ENCODE measurements at places on chromosomes 16 and 17. TPM values are rescaled to one million over a fixed set of nuclear protein-coding genes. Genes with fewer than 3 reads are reported as not detected.

- DNase-seq = no peak
Observed at GRCh38 chr17:68399638-68400403, 57.5 kb downstream of the WIPI1 start.

- DNase-seq = no peak
Observed at GRCh38 chr17:1949754-1950153, 75.4 kb downstream of the RTN4RL1 start.

- no peak for DNase-seq
Observed at GRCh38 chr17:18241229-18241871, 15.9 kb downstream of the LLGL1 start.

DNA sequence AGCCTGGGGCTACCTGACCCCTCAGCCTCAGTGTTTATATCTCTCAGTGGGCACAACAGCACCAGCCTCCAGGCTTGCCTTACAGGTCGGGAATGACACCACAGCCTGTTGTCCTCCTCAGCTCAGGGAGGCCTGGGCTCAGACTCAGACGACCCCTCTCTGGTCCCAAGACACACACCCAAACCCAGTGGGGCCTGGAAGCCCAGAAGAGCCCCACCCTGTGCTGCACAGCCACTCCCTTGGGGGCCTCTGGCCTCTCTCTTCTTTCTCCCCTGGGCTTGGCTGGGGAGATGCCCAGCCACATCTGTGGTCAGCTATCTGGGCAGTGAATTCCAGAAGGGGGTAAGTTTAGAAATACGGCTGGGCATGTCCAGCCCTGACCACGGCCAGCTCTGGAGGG lies 2.4 kb downstream of the NATD1 start:
- DNase-seq = no peak

GRCh38 chr16:74480150-74481029 lies 59.1 kb upstream of the CLEC18B start:
- DNase-seq = peak; percentile 51

DNA sequence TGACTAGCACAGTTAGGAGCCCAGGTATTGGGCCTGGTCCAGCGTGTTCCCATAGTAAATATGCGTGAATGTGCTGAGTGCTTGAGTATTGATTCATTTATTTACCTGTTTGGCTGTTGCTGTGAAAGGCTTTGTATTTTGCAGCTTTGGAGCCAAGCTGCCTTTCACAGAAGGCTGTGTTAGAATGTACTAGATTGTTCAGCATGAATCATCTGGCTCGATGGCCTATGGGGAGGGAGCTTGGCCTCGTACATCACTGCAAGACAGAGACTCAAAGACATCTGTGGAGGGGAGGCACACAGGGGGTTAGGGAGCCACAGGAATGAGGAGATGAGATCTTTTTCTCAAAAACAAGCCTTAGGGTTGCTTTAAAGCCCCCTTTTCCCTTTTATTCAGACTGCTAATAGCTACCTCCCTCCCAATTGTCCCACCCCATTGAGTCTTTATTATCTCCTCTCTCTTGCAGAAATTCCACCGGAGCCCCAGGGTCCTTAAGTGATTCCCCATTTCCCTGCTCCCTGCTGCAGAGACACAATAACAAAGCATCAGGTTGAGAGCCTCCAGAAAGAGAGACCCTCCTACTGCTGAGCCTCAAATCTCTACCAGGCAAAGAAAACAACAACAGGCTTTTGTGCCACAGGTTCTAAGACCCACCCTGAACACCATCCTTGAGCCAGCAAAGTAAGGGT lies 307.2 kb downstream of the ABCC12 start:
- no peak for DNase-seq

GRCh38 chr17:29390851-29391631 lies 878 bp downstream of the TAOK1 start:
- DNase-seq = no peak

DNA sequence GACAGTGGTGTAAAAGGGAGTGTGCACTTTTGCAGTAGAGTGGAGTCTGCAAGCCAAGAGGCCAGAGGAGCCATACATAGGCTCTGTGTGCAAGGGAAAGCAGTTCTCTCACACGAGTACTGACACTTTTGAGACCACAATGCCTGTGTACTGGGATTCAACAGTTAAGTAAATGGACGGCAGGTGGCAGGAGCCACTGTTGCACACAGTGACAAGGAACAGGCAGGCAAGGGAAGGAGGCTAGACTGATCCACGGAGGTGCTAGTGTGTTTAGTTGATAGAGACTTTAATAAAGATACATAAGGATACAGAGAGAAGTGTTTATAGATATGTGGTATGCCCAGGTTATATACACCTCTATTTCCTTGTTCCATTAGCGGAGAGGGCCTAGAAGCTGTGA lies 67.0 kb downstream of the MPRIP start:
- no peak for DNase-seq

DNA sequence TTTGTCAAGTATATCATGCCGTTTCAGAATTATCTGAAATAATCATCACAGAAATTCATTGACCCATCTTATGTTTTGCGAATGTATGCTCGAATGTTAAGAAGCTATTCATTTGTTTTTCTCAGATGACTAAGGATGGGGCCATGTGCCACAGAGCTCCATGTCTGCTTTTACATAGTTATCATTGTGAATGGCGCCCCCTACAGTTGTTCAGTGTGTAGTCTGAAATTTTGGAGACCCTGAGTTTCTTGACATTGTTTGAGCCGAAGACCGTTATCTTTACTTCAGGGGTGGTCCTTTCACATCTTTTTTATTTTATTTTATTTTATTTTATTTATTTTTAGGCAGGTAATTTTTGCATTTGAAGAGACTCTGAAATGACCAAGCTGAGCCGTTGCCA lies 972.0 kb upstream of the RBFOX1 start:
- no peak for DNase-seq

- DNase-seq = peak; percentile 27
Observed at GRCh38 chr17:63345611-63346010, 100.5 kb downstream of the CYB561 start.

Gene SMIM36
- polyA plus RNA-seq = not detected

Gene IL21R
- polyA plus RNA-seq = 0.58 TPM

Gene TMC7
- 0.40 TPM for polyA plus RNA-seq

DNA sequence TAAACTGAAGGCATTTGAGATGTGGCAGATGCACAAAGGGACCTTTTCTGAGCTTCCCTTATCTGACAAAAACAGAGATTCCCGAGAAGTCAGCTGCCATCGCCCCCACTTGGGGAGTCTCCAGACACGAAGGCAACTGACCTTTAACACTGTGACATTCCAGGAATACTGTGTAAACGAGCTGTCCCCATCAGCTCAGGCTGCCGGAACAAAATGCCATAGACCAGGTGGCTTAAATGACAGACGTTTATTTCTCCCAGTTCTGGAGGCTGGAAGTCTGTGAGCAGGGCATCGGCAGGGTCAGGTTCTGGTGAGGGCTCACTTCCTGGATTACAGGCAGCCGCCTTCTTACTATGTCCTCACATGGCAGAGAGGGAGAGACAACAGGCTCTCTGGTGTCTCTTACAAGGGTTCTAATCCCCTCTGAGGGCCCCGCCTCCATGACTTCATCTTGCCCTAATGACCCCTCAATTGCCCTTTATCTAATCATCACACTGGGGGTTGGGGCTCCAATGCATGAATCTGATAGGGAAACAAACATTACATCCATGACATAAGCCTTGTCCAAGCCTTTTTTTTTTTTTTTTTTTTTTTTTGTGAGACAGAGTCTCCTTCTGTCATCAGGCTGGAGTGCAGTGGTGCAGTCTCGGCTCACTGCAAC lies 178.5 kb upstream of the RPL38 start:
- no peak for DNase-seq

GRCh38 chr17:80621335-80621996 lies 76.8 kb downstream of the RPTOR start:
- DNase-seq = no peak

- no peak for DNase-seq
Observed at GRCh38 chr17:14514973-14515372, 214.1 kb downstream of the HS3ST3B1 start.

Gene MYO15A
- 1.0 TPM for polyA plus RNA-seq

Gene PSME3
- polyA plus RNA-seq = 65.7 TPM

Gene TBC1D26
- not detected for polyA plus RNA-seq

DNA sequence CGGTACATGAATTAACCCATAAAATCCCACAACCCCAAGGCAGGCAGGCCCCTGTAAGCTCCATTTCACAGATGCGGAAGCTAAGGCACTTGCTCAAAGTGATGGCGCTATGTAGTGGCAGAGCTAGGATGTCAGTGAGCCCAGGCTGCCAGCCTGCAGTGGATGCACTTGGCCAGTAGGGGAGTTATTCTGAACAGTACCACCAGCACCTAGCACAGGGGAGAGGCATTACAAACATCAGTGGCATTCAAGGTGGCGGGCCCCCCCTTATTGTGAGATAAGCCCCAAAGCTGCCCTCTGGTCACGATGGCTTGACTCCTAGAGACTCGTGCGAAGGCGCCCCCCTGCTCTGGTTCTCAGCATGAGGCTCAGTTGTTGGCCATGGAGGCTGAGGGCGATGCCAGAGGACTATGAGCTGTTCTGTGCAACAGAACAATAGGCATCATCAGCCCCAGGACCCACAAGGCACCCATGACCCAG lies 33.8 kb downstream of the GTF3C1 start:
- DNase-seq = no peak

DNA sequence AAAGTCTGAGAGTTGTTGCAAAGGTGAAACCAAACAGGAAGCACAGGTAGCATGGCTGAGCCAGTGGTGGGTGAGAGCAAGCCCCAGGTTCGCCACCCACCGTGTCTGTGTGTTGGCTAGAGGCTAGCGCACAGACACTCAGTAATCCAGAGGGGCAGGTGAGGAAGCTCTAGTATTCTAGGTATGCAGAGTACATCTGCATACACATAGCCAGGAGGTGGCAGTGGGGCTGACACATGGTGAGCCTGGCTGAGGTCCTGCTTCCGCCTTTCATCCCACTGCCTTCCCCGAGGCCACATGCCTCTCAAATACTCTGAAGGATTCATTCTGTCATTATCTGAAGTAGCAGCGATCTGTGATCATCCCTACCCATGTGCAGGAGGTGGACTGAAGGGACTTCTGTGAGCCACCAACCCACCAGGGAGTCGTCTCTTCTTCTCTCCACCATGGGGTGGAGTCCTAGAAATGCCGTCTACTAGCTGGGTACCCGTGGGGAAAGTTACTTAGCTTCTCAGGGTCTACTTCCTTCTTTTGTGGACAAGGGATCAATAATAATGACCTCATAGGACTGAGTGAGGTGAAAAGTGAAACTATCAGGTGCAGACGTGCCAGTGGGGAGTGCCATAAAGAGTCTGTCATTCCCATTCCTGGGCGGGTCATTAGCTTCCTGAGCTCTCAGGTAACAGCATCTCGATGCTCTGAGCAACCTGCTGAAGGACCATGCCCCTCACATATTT lies 36.0 kb upstream of the ICAM2 start:
- DNase-seq = no peak

- no peak for DNase-seq
Observed at GRCh38 chr16:89116341-89117226, 22.9 kb downstream of the ACSF3 start.

DNA sequence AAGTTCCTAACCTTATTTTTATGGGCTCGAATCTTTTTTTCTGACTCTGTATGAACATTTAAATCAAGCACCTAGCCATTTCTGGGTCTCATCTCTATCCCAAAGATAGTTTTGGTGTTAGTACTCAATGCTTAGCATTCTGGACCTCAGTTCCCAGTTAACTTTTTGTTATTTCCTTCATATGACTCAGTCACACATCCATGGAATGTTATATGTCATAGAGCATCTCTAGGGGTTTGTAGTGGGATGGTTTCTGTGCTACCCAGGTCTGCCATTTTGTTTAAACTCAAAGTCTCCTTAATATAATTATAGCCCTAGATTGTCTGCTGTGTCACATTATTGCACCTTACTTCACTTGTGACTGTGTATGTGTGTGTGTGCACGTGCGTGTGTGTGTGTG lies 90.1 kb downstream of the EFCAB13 start:
- DNase-seq = no peak

GRCh38 chr17:61757168-61757567 lies 106.2 kb downstream of the BRIP1 start:
- DNase-seq = no peak

Gene KRTAP9-2
- not detected for polyA plus RNA-seq

DNA sequence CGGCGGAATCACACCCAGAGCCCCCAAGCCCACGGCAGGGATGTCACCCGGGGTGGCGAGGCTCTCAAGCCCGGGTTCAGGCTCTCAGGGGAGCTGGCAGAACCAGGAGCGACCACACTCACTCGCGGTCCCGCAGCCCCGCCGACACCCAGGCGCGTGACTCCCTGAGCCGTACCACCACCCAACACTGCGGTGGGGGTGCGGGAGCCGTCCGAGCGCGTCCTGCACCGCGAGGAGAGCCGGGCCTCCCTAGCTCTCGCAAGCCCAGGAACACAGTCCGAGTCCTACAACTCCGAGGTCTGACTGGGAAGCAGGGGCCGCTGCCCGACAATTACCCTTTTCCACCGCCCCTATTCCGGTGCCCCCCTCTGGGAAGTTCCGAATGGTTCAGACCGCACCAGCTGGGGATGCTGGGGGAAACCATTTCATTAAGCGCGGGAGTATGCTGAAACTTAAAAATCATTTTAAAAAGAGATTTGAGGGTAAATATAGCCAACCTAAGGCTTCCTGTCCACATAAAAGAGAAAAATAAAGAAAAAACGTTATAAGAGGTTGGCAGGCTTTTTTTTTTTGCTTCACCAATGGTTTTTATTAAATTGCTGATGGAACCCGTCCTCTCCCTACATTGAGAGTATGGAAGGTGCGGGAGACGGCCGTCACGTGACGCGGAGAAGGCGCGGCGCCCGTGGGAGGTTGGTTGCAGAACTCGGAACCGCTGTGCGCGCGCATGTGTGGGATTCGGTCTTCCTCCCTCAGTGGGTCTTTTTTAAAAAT lies at the start of gene FLCN:
Gene FLCN (minus strand): TSS at position 143 of the 774 bp plus-strand sequence. CDS start 9,031 bp downstream, outside the sequence.
- no peak for DNase-seq

GRCh38 chr17:32720671-32721070 lies 156.3 kb downstream of the MYO1D start:
- DNase-seq = no peak

Gene RFFL
- 10.6 TPM for polyA plus RNA-seq

Gene NTN1
- 0.06 TPM for polyA plus RNA-seq

GRCh38 chr17:47117386-47117785 lies 71.7 kb downstream of the CDC27 start:
- DNase-seq = no peak

GRCh38 chr17:78798695-78799559 lies 16.9 kb upstream of the CYTH1 start:
- DNase-seq = no peak

Gene HIGD1B
- not detected for polyA plus RNA-seq

Gene IGF2BP1
- polyA plus RNA-seq = 3.7 TPM

Gene CMC2
- polyA plus RNA-seq = 56.4 TPM

GRCh38 chr17:39818358-39819000 lies 45.6 kb downstream of the IKZF3 start:
- no peak for DNase-seq

GRCh38 chr16:27318392-27319256 lies 4.8 kb downstream of the IL4R start:
- no peak for DNase-seq

- DNase-seq = no peak
Observed at GRCh38 chr17:82013341-82013740, 9.3 kb downstream of the CENPX start.

Gene JPH3
- not detected for polyA plus RNA-seq

Measured in BJ (cell line).